ENCODE measurements at places on chromosomes 2 and 18. TPM values are rescaled to one million over a fixed set of nuclear protein-coding genes. Genes with fewer than 3 reads are reported as not detected.

SMYD1 gene
- not detected for polyA plus RNA-seq

CAVIN2 gene
- polyA plus RNA-seq: 49.2 TPM

C1QL2 gene
- polyA plus RNA-seq: not detected

GPR45 gene
- not detected for polyA plus RNA-seq

OBSL1 gene
- polyA plus RNA-seq: 125 TPM

IL36RN gene
- polyA plus RNA-seq: not detected

GLI2 gene
- polyA plus RNA-seq: 8.4 TPM

GPR35 gene
- 1.2 TPM for polyA plus RNA-seq

ACOXL gene
- 0.35 TPM for polyA plus RNA-seq

HES6 gene
- 4.5 TPM for polyA plus RNA-seq

SATB2 gene
- 13.1 TPM for polyA plus RNA-seq

ITPRIPL1 gene
- polyA plus RNA-seq: 4.1 TPM

CXCR2 gene
- 0.15 TPM for polyA plus RNA-seq

PROKR1 gene
- 0.20 TPM for polyA plus RNA-seq

INHBB gene
- not detected for polyA plus RNA-seq

Measured in right renal cortex interstitium (tissue), 3 donors.